Caudate nucleus (tissue), 63 donors: ENCODE measurements at places on chromosomes 7 and 10.

DNA sequence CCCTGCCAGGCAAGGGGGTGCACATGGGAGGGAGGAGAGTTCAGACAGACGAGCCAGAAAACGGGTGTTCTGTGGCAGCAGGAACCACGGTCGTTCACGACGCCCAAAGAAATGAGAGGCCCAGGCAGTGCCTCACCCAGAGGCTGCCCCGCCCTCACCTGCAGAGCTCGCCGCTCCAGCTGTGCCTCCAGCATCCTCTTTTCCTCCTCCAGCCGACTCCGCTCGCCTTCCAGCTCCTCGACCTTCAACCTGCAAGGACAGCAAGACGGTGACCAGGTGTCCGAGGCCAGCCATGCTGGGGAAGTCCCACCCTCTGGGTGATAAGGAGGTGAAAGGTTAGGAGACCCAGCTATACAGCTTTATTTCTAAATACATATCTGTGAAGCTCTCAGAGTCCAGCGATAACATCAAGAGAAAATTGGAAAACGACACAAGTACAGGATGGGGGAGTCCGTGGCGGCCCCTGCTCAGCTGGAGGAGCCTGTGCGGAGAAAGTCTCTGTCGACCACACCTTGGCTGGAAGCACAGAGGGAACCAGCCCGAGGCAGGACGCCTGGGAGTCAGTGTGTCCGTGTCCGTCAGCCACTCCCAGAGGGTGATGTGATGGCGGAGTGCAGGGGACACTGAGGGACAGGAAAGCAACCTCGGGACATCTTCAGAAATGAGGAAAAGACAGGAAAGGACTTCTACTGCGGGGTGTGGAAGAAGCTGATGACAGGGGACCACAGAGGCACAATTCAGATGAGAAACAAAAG is 275.1 kb downstream of the MAD1L1 start:
- DNase-seq, result no peak

DNA sequence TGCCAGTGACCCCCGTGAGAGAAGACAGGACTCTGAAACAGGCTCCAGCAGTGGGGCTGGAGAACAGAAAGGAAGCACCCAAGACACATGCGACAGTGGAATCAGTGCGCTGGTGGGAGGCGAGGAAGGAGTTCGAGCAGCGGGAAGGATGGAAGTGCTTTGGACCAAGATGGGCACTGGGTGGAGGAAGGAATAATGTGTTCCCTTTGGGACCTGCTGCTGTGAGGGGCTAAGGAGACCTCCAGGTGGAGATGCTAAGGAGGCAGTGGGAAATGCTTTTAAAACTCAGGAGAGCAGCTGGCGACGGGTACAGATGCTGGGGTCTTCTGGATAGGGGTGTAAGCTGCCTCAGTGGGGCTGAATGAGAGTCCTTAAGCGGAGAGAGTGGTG is 109.7 kb upstream of the ANLN start:
- DNase-seq, result no peak

DNA sequence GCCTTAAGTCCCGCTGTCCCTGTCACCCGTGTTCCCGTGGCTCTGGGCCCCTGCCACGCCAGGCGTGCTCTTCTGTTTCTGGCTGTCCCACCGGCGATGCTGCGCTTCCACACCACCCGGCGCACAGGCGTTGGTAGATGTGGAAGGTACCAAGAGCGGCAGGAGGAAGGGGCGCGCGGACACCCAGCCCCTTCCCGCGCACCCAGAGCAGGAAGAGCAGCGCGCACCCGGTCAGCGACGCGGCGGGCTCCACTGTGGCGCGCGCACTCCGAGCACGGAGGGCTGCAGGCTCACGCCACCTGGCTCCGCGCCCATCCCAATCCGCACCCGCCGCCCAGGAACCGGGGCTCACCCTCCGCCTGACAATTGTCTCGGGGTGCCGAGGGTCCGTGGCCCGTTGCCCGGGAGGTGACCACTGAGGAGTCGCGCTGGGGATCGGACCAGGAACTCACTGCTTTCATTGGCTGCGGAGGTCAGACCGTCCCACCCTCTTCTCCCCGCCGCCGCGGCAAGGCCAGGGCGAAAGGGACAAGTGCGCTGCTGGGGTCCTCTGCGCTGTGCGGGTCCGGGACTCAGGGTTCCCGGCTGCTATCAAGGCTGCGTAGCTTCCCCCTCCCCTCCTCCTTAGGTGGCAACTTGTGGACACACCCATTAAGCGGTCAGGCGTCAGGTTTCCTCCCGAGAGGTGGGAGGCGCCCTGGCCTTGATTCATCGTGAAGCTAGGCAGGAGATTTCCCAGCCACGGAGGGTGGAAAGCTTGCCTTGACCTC is 121.6 kb upstream of the ZNF92 start:
- DNase-seq, result peak; percentile 41

GRCh38 chr10:110618230-110618610 is 25.9 kb upstream of the RBM20 start:
- no peak for DNase-seq
